ENCODE measurements at places on chromosomes 12 and 14.

GRCh38 chr12:116598311-116599284 is 39.4 kb downstream of the MAP1LC3B2 start:
- DNase-seq = no peak

- DNase-seq = no peak
Observed at GRCh38 chr12:69501154-69501895, 31.1 kb downstream of the FRS2 start.

DNA sequence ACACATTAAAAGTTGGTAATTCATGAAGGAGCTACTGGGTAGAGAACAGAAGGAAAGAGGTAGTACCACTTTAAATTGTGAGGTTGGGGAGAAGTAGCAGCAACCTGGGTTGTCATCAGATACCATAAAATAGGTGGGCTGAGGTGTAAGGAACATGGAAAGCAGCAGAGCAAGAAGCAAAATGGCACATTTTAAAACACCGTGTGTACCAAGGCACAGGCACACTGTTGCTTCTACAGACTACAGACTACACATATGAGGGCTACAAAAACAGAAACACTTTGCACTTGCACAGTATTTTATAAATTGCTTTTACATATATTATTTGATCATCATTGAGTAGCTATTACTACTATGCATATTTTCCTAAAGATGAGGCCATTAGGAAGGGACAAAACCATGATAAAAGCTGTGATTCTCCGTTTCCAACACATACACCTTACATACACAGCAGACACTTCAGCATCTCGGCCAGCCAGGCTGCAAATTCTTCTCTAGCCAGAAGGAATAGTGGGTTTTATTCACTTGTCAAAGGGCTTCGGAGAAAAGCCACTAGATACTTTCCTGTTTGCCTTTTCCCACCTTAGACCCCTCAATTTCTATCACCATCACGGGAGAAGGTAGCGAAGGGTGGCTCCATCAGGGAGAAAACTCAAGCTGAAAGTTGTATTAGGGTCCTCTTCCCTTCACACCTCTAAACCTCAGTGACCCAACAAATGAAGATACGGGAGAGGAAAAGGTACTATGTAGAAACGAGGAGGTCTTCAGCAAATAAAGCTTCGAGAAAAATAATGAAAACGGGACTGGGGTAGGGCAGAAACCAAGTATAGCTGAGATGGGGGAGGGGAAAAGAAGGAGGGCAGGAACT is 1.6 kb downstream of the PYM1 start:
- no peak for DNase-seq

- DNase-seq = peak; percentile 17
Observed at GRCh38 chr12:51923506-51924365, 16.4 kb downstream of the ACVRL1 start.

GRCh38 chr12:12482150-12482761 is 80.4 kb downstream of the DUSP16 start:
- DNase-seq = no peak

- no peak for DNase-seq
Observed at GRCh38 chr12:109783135-109783964, 49.8 kb downstream of the TRPV4 start.

DNA sequence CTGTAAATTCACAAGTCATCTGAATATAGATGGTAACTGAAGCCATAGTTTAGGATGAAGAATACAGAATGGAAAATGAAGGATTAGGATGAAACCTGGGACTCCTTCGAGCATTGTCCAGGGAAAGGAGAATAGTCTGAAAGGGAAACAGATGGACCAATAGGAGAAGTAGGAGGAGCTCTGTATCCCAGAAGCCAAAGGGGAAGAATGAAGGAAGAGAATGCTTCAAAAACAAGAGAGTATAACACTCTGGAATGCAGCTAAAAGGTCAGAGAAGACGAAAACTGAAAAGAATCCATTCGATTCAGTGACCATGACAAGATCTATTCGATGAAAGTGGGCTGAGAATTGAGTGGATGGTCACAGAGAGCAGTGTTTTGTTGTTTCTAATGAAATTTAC is 1.0 kb downstream of the GMFB start:
- DNase-seq = no peak

DNA sequence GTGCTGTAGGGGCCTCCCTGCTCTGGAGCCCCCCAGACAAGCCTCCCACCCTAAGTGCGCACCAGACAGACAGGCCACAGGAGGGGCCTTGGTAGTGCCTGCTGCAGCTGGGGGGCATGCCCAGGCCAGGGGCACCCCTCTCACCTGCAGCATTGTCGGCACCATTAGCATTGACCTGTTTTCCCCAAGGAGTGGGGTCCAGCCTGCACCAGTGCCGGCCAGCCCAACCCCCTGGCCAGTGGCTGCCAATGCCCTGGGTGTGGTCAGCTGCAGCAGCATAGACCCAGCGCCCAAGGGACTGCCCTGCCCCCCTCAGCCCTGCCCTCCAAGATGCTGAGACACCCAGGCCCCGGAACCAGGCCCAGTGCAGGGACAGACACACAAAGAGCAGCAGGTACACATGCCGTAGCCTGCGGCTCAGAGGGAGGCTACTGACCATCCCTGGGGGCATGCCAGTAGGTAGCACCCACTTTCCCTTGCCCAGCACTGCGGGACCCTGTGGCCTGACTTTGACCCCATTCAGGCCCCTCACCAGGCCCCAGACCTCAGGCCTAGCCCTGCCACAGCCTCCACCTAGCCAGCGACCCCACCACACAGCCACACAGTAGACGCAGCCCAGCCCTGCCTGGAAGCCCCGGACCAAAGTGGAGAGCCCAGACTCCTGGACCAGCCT is 1.0 kb downstream of the AHNAK2 start:
- DNase-seq = no peak

- no peak for DNase-seq
Observed at GRCh38 chr12:53755451-53755891, 3.7 kb upstream of the CISTR start.

GRCh38 chr12:47032644-47033043 is 46.8 kb upstream of the PCED1B start:
- DNase-seq = no peak

GRCh38 chr14:100580316-100581227 is 6.6 kb downstream of the BEGAIN start:
- no peak for DNase-seq

DNA sequence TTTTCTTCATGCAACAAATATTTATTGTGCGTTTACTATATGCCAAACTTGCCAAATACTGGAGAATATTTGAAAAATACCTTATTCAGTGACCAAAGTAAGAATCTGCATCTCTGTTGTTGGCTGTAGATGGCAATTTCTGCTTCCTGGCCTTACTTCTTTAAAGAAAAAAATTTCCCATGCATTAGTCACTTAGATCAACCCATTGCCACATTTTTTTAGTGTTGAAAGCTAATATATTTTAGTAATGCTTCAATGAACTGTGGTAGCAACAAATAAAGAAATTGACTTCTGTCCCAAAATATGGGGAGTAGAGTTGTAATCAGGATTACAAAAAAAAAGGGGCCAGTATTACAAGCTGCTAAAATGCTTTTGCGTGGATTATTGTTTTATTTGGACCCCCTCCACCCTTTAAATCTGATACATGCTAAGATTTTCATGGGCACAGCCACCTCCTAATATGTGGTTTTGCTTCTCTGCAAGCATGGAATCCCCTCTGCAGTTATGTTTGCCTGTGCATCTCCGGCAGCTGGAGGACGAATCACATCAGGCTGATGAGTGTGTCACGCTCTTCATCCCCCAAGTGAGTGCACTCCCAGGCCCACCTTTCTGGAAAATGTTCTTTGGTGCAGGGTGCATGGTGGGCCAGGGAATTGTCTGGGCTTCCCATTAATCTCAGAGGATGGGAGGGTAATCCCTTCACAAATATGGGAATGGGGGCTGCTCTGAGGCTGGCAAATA is 38.1 kb upstream of the PTCSC3 start:
- no peak for DNase-seq

- DNase-seq = no peak
Observed at GRCh38 chr12:81284137-81284536, 206.3 kb downstream of the ACSS3 start.

DNA sequence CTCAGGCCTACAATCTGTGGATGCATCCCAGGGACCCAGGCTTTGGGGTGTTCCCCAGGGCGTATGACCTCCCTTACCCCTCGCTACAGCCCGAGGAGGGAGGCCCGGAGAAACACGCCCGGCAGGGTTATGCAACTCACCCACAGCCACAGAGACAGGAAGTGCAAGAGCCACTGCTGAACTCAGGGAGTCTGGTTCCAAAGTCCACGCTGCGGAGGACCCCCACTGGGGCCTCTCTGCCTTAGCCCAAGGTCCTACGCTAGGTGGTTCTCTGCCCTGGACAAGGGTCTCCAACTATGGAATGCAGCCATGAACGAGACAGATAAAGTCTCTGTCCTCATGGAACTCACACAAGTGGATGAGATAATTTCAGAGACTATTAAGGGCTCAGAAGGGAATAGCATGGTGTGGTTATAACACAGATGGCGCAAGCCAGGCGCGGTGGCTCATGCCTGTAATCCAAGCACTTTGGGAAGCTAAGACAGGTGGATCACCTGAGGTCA is 11.3 kb downstream of the SCARB1 start:
- peak; percentile 53 for DNase-seq

- DNase-seq = no peak
Observed at GRCh38 chr12:127613056-127613455, 653.9 kb upstream of the TMEM132C start.

DNA sequence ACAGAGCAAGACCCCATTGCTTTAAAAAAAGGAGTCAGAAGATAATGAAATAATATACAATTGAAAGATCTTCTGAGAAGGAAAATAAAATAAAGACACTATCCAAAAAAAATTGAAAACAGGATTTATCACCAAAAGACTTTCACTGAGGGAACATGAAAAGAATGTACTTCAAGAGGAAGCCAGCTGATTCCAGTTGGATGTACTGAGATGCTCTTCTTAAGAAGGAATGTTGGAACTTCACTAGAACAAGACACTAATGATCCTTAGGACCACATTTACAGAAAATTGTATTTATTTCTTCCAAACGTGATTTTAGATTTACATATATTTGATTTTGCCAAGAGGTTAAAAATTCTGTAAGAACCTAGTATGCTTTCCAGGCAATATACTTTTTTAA is 65.6 kb upstream of the CNOT2 start:
- no peak for DNase-seq

DNA sequence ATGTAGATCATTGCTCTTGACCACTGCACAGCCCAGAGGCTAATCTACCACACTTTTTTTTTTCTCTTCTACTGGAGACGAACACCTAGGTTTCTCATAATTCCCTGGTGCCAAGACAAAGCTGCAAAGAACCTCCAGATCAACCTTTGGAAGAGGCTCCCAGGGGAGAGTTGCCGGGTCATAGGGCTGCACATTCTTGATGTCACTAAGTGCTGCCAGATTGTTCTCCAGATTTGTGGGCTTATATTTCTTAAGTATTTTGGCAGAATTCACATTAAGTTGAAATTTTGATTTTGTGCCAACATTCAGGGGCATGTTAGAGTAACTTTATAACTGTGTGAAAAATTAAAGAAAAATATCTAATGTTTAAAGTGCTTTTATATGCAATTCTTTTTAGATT is 13.5 kb upstream of the PDZRN4 start:
- DNase-seq = no peak

GRCh38 chr12:54270345-54270744 is 9.6 kb downstream of the CBX5 start:
- DNase-seq = no peak

- DNase-seq = no peak
Observed at GRCh38 chr12:82705774-82706173, 19.1 kb downstream of the TMTC2 start.

DNA sequence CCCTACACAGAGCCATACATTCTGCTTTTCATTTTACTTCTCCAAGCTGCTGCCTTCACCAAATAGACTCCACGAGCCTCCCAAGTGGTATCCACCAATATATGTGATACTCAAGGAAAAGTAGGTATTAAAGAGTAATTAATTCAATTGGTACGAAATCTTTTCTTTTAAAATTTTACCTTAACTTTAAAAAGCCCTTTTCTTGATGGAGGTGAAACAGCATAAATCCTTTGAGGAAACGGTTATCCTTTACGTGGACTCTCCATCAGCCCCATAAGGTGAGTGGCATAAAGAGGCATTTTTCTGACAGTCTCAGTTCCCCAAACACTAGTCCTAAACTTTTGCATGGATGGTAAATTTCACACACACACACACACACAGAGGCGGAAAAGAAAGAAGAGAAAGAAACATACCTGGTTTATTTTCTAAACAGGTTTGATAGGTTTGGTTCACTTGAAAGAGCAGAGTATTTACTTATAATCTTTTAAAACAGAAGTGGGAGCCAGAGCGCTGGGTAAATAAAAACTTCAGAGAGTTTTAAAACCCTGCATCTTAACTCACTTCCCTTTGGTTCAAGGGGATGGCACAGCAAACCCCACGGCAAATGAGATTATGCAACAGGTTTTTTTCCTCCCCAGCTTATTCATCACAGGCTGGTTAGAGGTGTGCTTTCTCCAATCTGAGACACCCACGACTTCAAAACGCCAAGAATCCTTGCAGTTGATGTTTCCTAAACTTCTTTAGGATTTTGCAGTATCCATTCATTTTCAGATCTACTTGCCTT is 1.9 kb downstream of the DUSP16 start:
- DNase-seq = peak; percentile 6

GRCh38 chr12:20398686-20399085 is 30.3 kb downstream of the PDE3A start:
- no peak for DNase-seq

DNA sequence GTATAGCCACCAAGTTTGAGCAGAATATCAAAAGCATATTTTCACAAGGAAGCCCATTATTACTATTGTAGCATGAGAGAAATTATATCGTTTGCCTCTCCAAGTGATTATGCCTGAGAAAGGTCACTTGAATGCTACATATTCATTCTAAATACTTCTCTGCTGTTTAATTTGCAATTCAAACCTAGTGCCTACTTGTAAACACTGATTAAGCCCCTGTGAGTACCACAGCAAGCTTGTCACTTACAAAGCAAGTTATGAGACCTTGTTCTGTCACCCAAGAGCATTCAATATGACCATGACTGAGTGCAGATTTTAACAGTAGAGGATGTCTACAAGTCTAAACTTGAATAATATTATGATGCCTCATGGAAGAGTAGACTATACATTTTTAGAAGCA is 124.7 kb upstream of the SSTR1 start:
- DNase-seq = no peak

DNA sequence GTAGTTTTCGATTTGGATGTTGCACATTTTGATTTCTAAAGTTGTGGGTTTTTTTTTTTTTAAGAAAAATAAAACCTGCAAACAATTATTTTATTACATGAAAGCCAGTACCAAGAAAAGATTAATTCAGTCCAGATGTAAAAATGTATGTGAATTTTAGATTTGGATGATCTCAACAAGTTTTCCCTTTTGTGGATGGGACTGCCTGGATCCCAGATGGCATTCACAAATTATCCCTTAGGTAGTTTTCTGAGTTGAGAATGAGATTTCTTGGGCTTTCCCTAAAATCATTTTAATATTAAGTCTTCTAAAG is 2.8 kb downstream of the FRMD6 start:
- DNase-seq = no peak

Measured in substantia nigra (tissue), 51 donors.